Right kidney (tissue), 9 donors: ENCODE measurements at places on chromosomes 5 and 9.

DNA sequence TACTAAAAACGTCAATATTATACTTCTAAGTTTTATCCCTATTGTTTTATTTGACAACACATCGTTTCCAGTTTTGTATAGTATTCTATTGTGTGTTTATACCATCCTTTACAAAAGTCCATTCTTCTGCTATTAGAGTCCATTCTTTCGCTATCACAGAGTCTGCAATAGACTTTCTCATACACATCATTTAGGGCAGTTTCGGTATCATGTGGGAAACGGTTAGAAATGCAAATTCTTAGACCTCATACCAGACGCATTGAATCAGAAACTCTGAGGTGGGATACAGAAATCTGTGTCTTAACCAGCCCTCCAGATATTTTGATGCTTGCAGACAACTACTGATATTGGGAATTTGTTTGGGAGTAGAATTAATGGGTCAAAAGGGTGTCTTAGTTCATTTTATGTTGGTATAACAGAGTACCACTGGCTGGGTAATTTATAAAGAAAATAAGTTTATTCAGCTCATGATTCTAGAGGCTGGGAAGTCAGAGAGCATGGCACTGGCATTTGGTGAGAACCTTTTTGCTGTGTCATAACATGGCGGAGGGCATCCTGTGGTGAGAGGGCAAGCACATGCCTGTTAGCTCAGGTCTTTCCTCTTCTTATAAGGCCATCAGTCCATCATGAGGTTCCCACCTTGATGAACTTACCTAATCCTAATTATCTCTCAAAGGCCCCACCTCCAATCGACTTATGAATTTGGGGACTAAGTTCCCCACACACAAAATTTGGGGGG is 21.1 kb downstream of the CARTPT start:
- DNase-seq: no peak

GRCh38 chr5:39420482-39421145 is 4.2 kb downstream of the DAB2 start:
- DNase-seq: no peak

DNA sequence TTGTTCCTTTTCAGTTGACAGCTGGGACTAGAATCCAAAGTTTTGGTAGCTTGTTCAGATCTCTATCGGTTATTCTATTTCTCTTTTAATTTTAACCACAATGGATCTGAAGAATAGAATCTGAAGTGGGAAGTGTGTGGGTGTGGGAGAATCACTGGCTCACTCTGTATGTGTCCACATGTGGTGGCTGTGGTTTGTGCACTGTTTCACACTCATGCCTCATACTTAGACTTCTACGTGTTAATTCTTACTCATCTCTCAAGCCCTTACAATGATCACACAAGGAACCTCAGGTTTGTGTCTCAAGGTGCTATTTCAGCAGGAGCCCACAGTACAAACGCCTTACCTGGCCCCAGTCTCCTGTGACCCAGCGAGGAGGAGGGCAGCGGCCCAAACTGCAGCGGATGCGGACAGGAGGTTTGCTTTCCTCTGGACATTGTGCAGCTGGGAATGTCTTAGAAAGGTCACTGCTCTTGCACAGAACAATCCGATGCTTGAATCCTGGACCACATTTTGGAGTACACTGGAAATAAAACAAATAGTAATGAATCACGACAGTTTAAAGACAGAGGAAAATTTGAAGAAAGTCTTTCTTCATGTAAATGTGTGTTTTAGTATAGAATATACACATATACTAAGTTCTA is 309.1 kb downstream of the ADAMTS6 start:
- no peak for DNase-seq

DNA sequence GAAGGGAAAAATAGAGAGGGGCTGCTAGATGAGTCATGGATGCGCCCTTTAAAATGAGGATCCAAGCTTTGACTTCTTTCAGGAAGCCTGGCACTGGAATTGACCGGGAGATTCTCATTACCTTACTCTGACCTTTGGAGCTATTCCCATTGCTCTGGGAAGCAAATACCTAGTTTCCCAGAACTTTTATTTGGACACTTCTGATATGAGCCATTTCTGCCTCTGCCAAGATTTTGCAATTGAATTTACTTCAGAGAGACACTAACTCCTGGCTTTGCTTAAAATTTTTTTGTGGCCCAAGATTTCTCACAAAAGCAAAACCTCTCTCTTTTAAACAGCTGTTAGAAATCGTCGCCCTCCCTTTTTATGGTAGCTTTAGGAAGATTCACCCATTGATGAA is 15.7 kb upstream of the AGXT2 start:
- no peak for DNase-seq

GRCh38 chr5:153636670-153637451 is 146.4 kb downstream of the GRIA1 start:
- no peak for DNase-seq

GRCh38 chr5:89823046-89823445 is 586.5 kb downstream of the CETN3 start:
- DNase-seq: no peak

- DNase-seq: no peak
Observed at GRCh38 chr5:115243412-115243811, 19.3 kb downstream of the PGGT1B start.

DNA sequence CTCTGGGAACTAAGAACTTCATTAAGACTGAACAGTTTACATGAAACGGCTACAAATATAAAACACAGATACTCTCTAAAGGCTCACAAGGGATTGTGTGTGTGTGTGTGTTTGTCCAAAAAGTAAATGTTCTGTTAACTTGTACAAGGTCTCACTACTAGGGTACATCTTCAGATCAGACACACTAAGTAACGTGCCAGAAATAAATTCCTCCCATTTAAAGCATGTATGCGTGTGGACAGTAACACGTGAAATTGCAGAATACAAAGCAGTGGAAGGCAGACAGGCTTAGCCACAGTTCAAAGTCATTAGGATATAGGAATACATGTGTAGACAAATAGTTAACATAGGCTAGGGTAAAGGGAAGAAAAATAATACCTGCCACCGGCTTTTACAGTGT is 1.8 kb downstream of the BNC2 start:
- peak; percentile 13 for DNase-seq

DNA sequence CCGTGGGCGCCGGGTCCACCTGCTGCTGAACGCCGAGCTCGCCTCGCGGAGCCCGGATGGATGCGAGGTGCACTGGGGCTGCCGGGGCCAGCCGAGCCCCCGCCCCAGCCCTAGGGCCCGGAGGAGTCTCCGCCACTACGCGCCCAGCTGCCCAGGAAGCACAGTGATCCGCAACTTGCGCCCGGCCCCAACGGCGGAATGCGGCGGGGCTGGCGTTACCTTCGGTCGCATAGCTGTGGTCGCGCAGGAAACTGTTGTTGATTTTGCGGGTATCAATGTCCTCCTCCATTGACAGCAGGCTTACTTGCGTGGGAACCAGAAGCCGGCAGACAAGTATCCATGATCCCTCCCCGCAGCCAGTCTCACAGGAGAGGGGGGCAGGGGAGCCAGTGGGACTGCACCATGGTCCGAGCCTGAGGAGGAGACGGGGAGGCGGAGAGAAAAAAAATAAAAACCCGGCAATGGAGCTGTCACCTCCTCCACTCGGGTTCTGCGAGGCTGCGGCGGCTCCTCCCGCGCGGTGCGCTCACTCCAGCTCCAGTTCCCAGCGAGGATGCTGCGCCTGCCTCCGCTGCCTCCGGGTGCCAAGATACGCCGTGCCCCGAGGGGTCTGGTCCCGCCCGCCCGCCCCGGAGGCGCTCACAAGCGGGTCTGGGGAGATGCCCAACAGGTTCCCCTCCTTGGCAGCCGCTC is 628 bp downstream of the PPP2R2B start:
- peak; percentile 72 for DNase-seq

DNA sequence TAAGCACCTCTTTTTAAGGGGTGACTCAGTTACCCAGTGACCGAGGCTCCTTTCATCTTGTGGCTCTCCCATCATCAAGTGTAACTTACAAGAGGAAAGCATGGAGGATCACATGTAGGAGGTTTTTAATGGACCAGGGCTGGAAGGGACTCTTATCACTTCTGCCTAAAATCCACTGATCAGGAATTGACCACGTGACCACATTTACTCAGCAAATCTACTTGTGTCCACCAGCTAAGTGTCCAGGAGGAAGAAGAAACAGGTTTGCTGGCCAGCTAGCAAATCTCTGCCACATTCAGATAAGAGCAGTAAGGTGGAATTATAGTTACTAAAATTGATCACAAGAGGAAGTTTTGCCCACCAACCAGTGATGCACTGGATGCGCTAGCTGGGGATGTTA is 486.0 kb downstream of the ENC1 start:
- no peak for DNase-seq

GRCh38 chr9:10925896-10926295 is 313.1 kb upstream of the PTPRD start:
- DNase-seq: no peak

DNA sequence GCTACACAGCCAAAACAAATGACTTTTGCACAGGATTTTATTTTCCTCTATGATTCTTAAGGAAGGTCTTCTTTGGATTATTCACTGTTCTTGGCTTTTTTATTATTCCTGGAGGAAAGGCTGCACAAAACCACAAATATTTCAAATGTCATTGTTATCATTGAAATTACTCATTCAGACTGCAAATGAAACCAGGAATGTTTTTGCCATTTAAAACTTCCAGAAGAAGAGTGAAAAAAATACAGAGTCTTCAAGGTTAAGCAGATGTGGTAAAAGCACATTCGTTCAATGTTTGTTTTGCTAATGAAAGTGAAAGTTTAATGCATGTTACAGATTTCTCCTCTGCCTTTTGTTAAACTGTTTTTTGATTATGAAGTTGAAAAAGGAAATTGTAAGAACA is 238.2 kb downstream of the TLE4 start:
- no peak for DNase-seq

GRCh38 chr5:81424728-81425127 is 30.8 kb upstream of the ACOT12 start:
- no peak for DNase-seq

GRCh38 chr5:171968531-171968930 is 37.9 kb downstream of the FBXW11 start:
- no peak for DNase-seq

DNA sequence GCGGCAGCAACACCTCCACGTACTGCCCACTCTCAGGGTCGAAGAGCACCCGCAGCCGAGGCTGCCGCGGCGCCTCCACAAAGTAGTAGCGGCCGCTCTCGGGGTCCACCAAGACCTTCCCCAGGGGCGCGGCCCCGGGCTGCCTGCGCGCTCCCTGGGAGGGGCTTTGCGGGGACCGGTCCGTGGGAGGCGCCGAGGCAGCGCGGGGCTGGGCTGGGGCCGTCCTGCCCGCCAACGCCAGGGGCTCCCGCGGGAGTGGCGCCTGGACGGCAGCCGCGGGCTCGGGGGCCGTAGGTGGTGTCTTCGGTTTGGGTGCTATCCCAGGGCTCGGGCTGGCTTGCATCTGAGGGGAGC is 2.6 kb upstream of the MZB1 start:
- peak; percentile 77 for DNase-seq

GRCh38 chr5:102818345-102818744 is 63.2 kb downstream of the PAM start:
- DNase-seq: no peak

GRCh38 chr9:95468791-95469190 is 48.0 kb downstream of the PTCH1 start:
- DNase-seq: no peak

DNA sequence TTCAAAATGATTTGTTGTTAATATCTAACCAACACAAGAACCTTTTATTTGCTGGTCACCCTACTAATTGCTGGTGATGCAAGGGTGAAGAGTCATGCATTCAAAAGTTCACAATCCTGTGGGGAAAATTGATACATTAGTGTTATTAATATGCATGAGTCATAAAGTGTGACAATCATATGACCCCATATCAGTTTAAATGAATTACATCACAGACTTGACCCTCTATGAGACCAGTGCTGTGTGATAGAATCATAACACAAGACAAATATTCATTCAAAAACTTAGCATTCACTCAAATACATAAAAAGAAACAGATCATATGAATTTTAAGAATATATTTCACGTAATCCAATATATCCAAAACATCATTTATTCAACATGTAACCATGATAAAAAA is 304.6 kb upstream of the CDH12 start:
- no peak for DNase-seq

DNA sequence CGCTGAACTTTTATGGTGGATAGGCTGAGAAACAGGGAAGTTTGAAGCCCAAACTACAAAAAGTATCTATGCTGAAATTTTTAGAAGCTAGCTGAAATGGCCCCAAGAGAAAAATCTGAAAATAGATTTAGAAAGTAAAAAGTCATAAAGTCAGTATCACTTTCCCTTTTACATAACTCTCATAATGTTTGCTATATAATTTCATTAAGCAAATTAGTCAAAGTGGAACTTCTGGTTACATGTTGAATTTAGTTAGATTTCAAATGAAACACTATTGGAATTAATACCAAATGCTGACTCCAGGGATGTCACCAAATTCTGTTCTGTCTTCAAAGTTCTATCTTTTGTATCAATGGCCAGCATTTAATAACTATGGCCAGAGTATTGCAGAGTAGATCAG is 126.9 kb downstream of the TTC39B start:
- DNase-seq: no peak

DNA sequence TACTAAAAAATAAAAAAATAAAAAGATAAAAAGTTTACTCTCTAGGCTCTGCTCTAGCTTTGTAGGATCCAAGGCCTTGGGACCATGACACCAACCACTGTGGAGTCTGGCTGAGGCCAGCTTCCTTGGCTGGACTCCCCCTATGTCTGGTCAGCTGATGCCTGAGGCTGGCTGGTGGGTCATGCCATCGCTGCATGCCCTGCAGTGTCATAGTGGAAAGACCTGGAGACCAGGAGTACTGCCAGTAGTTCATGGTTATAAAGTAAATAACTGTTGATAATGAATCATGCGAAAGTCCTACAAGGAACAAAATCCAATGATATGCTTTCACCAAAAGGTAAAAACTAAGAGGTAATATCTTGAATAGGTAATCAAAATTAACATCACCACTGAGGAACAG is 43.2 kb downstream of the GARNL3 start:
- DNase-seq: no peak

GRCh38 chr9:35110327-35110761 is 5.3 kb downstream of the ATOSB start:
- DNase-seq: no peak

DNA sequence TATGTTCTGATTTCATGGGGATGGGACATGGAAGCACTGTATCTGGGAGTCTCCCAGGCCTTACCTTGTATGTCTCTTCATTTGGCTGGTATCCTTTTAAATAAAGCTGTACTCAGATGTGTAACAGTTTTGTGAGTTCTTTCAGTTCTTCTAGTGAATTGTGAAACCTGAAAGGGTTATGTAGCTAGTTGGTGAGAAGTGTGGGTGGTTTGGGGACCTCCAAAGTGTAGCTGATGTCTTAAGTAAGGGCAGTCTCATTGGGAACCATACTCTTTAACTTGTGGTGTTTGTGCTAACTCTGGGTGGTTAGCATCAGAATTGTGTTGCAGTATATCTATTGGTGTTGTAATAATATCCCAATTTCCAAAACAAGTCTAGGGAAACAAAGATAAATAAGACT is 166.9 kb upstream of the CCNH start:
- DNase-seq: no peak

DNA sequence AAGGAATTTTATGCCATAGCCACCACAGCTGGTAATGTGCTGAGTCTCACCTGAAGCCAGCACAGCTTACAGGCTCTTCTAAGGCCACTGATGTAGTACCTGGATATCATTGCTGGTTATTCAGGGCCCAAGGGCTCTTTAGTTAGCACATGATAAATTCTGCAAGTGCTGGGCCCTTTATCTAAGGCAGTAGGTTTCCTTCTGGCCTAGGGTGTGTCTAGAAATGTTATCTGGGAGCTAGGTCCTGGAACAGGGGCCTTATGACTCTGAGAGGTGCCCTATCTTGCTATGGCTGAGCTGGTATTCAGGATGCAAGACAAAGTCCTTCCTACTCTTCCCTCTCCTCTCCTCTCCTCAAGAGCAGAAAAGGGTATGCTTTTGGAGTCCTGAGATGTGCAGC is 1424.5 kb upstream of the NUDT12 start:
- DNase-seq: no peak

- no peak for DNase-seq
Observed at GRCh38 chr5:177988989-177989625, 6.9 kb downstream of the PROP1 start.
